ENCODE measurements at places on chromosomes 2 and 18.

- DNase-seq, result no peak
Measured at GRCh38 chr2:132633635-132634034, 36.4 kb downstream of the LYPD1 start.

- DNase-seq, result no peak
Measured at GRCh38 chr2:132782176-132782783, 112.3 kb upstream of the LYPD1 start.

DNA sequence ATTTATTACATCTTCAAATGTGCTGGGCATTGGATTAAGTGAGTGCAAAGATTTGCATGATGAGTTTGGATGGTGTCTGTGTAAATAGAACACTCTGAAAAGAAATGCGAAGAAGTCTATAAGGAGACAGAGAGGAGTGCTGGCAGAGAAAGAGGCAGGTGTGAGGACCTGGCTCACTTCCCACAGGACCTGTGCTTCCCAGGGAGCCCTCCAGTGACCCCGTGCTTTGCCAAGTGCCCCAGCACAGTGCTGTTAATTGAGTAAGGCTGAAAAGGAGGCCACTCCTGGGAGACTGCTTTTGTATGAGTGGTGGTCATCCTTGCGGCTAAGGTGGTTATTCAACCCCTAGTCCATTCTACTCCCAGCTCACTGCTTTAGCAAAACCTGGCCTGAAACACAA is 230.8 kb downstream of the OSR1 start:
- DNase-seq, result no peak

DNA sequence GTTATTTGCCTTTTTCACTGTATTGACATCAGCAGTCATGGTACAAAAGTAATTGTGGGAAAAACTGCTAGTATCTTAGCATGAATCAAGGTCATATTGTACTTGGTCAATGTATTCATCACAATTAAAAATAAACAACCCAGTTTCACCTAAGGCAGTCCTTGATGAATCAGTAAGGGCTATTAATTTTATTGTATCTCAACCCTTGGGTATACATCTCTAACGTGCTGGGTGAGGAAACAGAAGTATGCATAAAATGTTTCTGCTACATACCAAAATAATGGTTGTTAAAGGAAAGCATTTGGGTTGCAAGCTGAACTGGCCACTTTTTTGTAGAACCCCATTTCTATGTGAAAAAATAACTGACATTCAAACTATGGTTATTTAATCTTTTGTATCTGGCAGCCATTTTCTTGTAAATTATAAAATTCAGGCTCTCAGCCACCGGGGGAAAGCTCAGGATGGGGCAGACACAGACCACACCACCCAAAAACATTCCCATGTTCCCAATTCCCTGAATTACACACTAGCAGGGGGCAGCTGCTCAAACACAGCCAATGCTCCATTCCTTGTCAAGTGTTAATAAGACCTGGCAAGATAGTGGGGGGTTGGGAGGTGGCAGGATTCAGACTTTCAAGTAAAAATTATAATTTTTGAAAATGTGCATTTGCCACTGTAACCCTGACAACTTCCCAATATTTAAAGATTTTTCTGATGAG is 49.3 kb downstream of the OLA1 start:
- DNase-seq, result no peak

GRCh38 chr2:20661421-20662307 is 5.3 kb upstream of the GDF7 start:
- no peak for DNase-seq

DNA sequence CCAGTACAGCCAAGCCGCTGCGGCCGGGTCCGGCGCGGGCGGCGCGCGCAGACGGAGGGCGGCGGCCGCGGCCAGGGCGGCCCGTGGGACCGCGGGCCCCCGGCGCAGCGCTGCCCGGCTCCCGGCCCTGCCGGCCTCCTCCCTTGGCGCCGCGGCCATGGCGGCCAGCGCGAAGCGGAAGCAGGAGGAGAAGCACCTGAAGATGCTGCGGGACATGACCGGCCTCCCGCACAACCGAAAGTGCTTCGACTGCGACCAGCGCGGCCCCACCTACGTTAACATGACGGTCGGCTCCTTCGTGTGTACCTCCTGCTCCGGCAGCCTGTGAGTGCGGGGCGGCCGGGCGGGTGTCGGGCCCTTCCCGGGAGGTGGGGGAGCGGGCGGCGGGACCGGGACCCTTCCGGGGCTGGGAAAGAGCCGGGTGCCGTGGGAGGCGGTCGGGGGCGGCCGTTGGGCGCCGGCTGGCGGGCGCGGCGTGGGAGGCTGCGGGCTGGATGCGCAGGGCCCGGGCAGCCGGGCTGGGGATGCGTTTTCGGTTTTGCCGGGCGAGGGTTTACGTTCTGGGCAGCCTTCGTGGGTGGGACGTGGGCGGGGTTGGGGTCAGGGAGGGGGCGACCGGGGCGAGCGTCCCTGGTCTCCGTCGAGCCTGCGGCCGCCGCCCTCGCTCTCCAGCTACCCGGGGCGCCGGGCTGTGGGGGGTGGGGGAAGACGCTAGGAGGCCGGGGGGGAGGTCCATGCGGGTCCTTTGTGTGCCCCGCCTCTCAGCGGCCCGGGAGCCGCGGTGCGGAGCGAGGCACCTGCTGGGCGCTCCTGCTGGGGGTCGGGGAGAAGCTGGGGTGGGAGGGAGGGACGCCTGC is 537 bp downstream of the AGFG1 start:
- DNase-seq, result peak; percentile 67

- no peak for DNase-seq
Measured at GRCh38 chr2:241008711-241009121, 10.3 kb downstream of the SNED1 start.

DNA sequence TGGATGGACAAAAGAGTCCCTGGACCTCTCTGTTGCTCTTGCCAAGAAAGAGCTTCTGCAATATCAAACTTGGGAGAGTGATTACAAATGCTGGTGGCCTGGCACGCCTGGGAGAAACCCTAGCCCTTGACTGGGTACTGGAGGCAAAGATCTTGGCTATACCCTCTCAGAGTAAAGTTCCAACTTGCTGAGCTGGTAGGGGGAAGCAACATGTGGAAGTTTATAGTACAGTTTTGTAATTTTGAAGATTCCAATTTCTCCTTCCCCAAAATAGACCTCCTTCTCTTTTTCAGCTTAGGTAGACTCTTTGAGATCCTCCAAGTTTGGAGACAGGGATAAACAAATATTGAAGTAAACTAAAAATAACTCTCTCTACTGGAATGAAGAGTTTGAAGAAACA is 645.3 kb downstream of the NR4A2 start:
- no peak for DNase-seq

GRCh38 chr2:54820558-54820957 is 97.1 kb downstream of the EML6 start:
- DNase-seq, result no peak

GRCh38 chr2:12854001-12854530 is 137.3 kb downstream of the TRIB2 start:
- DNase-seq, result no peak

DNA sequence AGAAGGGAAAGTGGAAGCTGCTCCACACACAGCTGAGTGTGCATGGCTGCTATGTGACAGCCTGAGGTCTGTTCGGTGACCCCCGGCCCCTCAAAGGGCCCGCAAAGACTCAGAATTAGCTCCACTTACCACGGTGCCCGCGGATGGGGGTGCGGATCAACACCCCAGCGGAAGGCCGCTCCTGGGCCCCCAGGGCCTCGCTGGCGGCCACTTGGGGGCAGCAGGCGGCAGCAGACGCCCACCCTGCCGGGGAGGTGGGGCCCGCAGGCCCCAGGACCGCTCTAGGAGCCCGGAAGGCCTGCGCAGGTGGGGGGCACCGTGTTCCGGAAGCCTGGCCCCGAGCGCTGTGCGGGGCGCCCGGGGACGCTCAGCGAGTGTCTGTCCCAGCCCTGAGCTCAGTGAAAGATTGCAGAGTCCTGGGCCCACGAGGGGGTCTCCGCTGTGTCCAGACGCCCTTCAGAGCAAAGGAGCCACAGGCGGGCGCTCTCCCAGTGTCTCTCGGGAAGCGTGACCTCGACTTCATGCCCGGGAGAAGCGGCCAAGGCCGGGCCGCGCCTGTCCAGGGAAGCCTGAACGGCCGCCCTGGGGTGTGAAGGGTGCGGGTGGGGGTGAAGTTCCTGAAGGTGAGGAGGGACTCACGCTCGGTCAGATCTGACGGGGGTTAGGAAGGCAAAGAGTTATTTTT is 118.7 kb downstream of the VAPA start:
- peak; percentile 62 for DNase-seq

GRCh38 chr18:33184958-33185357 is 255.6 kb downstream of the CCDC178 start:
- no peak for DNase-seq

GRCh38 chr2:168649105-168649504 is 153.3 kb upstream of the NOSTRIN start:
- no peak for DNase-seq

DNA sequence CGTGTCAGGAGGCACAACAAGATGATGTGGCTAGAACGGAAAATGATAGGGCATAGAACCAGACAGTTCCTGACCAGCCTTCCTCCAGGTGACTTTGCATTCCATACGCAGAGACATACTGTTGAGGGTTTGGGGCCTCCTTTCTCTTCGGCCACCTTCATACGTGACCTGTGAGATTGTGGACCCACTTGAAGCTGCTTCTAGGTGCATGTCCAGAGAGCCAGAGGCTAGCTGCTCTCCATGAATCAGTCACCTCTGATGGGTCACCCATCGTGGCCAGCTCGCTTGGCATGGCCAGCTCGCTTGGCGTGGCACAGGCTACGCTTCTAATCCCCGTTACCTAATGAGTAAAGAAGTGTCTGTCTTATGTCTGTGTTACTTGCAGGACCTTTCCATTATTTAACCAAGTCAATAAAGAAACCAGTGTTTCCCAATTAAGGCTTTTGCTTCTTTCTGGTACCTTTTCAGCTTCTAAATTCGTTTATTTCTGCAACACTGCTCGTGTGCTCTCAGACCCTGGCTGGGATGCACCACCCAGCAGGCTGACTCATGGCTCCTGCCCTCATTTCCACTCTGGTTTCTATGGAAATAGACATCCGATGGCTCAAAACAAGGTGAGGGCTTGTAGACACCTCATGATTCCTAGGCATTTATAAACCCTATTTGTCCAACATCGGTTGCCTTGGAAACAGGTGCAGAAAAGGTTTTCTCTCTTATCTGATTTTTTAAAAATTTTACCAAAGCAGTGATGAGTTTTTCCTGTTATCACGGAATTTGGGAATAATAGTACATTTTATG is 86.7 kb upstream of the B3GNT7 start:
- DNase-seq, result no peak

DNA sequence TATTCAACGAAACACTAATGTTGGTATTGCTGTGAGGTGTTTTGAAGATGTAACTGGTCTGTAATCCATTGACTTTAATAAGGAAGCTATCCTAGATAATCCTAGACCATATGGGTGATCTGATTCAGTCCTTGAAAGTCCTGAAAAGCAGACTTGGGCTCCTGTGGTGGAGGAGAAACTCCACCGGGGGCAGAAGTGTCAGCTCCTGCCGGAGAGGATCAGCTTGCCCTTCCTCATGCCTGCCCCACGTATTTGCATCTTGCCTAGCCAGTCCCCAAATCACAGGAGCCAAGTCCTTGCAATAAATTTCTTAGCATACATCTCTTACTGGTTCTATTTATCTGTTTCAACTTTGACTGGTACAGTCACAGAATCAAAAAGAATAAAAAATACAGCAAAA is 144.2 kb upstream of the DLGAP1 start:
- DNase-seq, result no peak

DNA sequence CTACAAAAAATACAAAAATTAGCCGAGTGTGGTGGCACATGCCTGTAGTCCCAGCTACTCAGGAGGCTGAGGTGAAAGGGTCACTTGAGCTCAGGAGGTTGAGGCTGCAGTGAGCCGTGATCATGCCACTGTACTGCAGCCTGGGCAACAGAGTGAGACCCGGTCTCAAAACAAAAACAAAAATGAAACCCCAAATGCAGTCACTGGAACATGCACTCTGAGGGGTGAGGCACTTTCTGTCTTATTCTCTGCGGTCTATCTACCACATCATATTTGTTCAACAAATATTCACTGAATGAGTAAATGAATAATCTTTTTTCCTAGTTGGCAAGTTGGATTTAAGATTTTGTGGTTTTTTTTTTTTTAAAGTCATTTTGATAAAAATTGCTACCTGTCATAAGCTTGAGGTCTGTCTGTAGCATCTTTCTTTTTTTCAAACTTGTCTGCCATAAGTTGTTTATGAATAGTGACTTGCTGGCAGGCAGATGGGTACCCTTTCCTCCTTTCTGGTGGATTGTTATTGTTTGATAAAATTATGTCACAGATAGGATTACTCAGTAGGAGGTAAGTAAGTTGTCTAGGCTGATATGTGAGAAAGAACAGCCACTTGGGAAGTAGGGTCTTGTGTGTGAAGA is 11.8 kb downstream of the CHRNA1 start:
- no peak for DNase-seq

- no peak for DNase-seq
Measured at GRCh38 chr18:53682796-53683195, 541.7 kb downstream of the MBD2 start.

DNA sequence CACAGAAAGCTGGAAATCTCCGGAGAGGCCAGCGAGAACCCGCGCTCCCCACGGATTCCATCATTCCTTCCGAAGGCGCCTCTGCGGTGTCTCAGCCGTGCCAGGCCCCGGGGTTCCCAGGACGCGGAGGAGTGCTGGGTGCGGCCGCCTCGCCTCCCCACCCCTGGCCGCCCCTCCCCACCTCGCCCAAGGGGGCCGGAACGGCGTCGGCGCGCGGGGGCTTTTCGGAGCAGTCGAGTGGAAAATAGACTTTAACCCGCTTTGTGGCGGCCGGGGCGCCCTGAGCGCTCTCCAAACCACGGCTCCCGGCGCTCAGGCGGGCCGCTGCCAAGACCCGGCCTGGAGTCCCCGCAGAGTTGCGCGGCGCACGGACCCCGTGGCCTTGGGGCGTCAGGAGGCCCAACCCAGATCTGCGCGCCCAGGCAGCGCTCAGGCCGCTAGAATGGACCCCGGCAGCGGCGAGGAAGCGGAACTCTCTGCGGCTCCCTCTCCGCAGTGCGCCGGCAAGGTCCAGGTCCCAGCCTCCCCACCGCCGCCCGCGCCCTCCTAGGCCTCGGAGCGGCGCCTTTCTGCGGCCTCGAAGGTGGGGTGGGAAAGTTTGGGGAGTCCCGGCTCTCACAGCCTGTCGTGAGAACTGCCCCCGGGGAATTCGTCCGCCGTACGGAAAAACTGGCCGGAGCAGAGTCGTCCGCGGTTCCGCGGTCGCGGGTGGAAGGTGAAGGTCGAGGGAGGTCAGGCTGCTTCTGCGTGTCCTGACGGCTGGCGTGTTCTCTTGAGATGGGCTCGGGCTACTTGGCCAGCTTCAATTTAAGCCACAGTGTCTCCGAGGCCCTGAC is 1.2 kb upstream of the EMX1 start:
- DNase-seq, result no peak

- DNase-seq, result no peak
Measured at GRCh38 chr18:26057344-26057773, 33.1 kb downstream of the SS18 start.

GRCh38 chr2:62032096-62032495 is 126.6 kb downstream of the COMMD1 start:
- DNase-seq, result no peak

GRCh38 chr2:8364668-8365067 is 317.2 kb upstream of the ID2 start:
- DNase-seq, result no peak

Measured in ascending aorta (tissue), 2 donors.